Activated effector memory CD4-positive, alpha-beta T cell treated with Interleukin-2 at 50 U/mL for 16 hours (primary cell): ENCODE measurements at places on chromosomes 6 and 20.

DNA sequence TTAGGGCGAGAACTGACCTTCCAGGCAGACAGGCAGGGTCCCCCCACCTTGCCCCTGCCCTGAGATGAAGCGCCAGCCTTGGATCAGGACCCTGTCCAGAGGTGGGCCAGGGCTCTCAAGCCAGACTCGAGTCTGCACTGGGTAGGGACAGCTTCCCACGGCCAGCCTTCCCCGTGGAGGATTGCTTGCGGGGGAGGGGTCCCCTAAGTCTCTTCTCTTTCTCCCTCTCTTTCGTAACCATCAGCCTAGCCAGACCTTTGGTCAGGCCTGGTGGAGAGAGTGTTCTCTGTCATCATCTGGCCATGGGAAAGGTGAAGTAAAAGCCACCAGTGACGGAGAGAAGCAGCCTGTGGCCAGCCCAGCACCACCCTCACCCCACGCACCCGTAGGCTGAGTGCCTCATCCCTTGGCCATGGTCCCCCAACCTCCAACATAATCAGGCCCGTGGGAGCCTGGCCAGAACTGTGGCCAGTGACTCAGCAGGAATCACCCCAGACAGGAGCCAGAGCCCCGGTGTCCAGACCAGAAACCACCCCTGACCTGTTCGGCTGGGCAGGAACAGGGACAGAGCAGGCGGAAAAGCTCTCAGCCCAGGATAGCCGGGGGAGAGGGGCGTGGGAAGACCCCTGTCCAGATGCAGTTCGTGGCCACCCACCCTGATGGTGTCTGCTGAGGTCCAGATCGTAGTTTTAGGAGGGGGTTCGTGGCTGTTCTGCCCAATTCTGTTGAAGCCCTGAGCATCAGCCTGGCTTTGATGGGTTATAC lies 47.1 kb downstream of the SNAI1 start:
- no peak for DNase-seq

DNA sequence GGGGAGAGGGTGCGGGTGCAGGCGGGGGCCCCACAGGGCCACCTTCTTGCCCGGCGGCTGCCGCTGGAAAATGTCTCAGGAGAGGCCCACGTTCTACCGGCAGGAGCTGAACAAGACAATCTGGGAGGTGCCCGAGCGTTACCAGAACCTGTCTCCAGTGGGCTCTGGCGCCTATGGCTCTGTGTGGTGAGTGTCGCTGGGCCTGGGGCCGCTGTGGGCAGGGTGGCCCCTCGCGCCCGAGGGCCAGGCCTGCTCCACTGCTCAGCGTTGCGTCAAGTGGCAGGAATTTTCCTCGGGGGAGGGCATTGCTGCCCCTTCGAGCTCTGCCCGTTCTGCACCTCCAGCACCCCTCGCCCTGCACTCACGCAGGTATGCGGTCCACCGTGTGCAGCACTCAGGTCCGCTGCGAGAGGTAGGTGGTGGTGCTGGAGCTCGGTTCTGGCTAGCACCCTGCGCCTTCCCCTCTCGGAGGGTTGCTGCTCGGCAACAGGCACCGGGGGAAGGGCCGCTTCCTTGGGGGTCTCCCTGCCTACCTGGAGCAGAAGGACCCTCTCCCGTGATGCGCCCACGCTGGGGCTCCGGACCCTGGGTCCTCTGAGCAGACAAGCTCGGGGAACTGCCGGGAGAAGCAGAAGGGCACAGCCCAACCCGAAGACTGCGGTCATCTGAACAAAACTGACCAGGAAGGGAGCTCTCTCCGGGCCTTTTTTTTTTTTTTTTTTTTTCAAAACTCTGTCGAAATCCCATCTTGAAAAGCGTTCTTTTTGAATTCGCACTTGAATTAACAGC lies 674 bp downstream of the MAPK14 start:
- DNase-seq: peak; percentile 15

GRCh38 chr20:19858466-19859371 lies 100.7 kb downstream of the RIN2 start:
- no peak for DNase-seq

- DNase-seq: no peak
These were observed 139.6 kb downstream of the PHACTR3 start for GRCh38 chr20:59743767-59744485.

DNA sequence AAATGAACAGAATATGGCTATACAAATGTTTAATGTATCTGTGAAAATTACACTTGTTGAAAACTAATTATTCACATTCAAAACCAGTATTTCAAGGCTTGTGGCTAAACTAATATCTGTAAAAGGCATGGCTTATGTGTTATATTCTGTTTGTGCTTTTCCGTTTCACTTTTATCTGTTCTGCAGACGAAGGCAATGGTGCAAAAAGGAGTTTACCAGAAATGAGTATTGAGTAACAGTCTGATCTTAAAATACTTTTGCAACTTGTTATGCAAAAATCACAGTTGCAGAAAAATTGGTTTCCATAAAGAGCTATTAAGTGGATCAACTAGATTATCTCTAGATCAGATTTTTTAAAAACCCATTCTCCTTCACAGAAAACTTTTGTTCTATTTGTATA lies 9.4 kb upstream of the STX11 start:
- no peak for DNase-seq

- no peak for DNase-seq
These were observed 53.3 kb downstream of the ISM1 start for GRCh38 chr20:13274275-13274861.

DNA sequence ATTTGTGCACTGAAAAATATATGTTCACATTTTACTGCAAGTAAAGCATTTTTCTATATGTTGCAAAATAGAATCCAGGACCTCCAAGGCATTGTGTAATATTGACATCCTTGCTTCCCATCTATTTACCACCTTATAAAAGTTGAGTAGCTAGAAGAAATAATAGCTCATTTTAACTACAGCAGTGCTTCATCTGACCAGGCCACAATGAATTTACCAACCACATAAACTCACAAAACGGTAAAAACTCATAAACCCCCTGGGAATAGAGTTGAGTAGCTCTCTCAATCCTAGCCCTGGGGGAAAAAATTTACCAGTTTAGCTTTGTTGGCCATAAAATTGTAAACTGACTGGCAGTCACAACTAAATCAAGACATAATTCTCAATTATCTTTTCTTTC lies 3.9 kb downstream of the ATXN1 start:
- no peak for DNase-seq

GRCh38 chr6:163128324-163128723 lies 286.2 kb upstream of the QKI start:
- DNase-seq: no peak

- DNase-seq: no peak
These were observed 144.7 kb downstream of the TASP1 start for GRCh38 chr20:13494019-13494418.

GRCh38 chr6:57226221-57226620 lies 4.1 kb upstream of the RAB23 start:
- DNase-seq: no peak

- no peak for DNase-seq
These were observed 94.5 kb downstream of the BACH2 start for GRCh38 chr6:90202156-90202555.

DNA sequence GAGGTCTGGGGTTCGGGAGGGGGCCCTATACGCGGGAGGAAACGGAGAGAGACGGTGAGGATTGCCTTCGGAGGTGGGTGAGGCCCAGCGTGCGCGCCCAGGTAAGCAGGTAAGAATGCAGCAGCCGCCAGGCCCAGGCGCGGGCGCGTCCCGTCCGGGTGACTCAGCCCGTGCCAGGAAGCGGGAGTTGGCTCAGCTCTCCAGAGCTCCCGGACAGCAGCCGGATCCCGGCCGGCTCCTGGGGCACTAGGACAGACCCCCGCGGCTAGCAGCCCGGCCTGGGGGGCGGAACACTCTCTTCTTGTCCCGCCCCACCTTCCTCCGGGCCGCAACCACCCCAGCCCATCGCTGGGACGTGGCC lies 1.5 kb upstream of the MDFI start:
- DNase-seq: no peak

DNA sequence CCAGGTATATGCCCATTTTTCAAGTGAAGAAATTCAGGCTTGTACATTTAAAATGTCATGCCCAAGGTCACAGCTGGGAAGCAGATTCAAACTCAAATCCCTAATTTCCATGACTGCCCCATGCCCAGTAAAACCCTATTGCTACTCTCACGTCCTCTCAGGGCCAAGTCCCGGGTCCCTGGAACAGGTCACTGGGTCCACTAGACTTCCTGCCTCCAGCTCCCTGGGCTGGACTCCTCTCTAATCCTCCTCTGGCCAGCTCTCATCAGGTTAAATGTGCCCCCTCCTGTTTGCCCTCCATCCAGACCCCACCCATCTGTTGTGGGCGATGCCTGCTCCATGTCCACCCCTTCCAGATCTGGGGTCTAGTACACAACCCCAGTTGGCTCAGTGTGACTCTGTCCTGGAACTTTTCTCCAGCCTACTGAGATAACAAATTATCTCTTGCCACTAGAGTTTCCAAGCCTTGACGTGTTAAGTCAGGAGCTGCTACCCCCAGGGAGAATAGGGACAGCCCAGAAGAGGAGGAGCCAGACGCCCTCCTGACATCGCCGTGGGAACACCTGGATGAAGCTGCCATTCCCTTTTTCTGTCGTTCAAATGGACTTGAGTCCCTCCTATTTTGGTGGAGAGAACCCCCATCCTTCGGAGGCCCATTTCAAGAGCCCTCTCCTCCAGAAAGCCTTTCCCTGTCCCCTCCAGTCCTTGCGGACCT lies 3.7 kb upstream of the SPDEF start:
- no peak for DNase-seq

DNA sequence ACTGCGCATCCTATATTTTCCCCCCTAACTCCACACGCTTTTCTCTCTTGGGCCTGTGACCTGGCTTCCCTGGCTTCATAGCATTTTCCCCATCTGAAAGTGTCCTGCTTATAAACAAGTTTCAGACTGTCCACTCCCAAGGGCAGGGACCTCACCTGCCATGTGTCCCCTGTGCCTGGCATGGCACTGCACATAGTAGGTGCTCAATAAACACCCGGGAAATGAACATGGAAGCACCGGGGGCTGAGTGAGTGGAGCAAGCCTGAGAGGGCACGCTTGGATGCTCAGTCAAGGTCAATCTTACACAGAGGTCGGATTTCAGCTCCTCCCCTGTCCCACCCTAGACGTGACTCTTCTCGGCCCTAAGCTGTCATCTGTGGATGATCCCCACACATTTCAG lies 96.9 kb downstream of the NFATC2 start:
- no peak for DNase-seq

DNA sequence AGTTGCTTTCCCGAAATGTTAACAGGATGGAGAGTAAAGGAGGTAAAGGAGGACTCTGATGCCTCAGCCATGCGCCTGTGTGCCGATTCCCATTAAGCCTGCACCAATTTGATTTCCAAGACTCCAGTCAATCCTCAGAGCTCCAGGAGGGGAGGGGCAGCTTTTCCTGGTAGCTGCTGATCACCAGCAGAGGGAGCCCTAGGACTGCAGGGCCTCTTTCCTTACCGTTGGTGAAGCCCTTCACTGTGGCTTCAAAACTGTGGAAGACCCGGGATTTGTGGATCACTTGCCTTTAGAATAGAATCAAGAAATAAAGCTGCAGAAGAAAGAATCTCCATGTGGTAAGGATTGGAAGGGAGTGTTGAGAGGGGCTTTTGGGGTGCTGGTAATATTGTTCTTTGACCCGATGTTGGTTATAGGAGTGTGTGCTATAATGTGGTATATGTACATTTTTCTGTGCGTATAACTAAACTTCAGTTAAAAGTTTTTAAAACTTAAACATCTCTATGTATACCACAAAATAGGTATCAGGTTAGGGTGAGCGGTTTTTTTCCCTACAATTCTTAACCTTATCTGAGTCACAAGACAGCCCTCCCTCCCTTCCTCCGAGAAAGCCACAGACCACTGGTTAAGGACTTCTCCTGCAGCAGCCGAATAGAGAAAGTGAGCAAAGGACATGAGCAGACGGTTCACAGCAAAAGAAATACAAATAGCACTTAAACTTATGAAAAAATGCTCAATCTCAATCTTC lies 6.9 kb upstream of the OSER1 start:
- peak; percentile 53 for DNase-seq

DNA sequence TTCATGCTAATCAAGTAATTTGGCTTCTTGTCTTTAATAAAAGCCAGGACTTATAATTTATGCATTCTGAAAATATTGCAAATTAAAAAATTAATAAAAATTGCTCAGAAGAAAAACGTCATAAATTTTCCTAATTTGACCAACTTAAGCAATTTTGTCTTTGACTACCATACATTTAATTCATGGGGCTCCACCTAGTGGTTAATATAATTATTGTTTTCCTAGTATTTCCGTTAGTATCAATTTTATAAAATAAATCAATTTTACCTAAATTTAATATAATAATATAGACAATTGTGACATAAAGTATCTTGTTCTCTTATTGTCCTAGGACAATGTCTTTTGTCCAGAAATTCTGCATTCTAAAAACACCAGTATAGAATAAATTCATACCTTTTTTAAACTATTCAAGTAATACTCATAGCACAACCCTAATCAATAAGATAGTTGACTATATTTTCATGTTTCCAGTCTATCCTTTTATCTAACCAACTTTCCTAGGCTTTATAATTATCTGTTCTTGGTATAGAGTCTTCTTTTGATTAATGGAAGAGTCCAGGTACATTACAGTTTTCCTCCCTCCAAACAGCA lies 319.9 kb downstream of the TRDN start:
- DNase-seq: no peak

- no peak for DNase-seq
These were observed 40.7 kb upstream of the CCDC167 start for GRCh38 chr6:37540390-37540789.

DNA sequence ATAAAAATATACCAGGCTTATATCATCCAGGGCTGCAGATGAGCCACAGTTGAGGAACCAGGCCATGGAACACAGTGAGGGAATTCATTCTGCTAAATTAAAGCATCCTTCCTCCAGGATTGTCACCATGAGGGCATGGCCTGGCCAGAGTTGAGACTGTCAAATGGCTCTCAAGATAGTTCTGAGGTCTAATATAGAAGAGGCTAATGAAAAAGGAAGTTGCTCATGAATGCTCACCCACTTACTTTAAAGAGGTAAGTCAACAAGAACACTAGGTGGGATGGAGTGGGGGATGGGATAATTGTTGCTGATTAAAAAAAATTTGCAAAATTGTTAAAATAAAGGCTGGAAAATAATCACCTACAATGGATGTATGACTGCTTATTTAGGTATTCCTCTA lies 72.0 kb upstream of the GCM1 start:
- no peak for DNase-seq

- DNase-seq: no peak
These were observed 25.4 kb upstream of the AFDN start for GRCh38 chr6:167801263-167801662.

DNA sequence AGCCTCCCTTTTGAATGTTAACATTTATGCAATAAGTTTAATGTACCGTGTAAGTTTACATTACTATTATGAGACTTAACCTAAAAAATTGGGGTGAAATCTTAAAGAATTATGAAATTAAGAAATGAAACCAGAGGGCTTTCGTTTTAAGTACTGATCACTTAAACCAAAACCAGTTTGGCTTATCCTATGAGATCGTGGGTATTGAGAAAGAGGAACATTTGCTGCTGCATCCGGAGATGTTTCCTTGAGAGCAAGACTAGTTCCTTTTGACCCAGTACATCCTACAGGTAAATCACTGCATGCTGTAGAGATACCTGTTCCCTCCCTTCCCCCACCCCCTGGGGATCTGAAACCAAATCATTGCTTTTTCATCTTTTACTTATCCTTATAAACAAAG lies 201.3 kb downstream of the ESR1 start:
- no peak for DNase-seq
